Suppressor macrophage (primary cell): ENCODE measurements at places on chromosomes 1 and 21.
A peak's percentile ranks its signal among the peaks of the same experiment; 100 is the strongest.

GRCh38 chr1:192539297-192540092 lies 36.1 kb upstream of the RGS1 start:
- DNase-seq: no peak

GRCh38 chr1:230270559-230271281 lies 155.4 kb downstream of the PGBD5 start:
- DNase-seq: no peak

DNA sequence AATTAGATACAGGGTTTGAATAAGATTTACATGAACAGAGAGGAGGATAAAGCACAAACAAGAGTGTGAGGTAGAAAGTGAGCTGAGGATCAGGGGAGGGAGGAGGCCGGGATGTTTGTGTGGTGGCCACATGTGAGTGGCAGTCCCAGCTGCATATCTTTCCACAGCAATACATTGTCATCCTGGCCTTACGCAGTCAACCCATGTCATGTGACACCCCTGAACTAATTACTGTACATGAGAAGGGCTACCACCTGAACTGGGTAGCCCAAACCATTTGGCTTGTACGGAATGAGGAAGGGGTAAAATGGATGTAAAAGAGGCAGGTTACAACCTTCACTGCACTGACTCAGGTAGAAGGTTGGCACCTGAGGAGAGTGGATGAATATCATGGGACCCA lies 4.2 kb downstream of the SLAMF7 start:
- no peak for DNase-seq

DNA sequence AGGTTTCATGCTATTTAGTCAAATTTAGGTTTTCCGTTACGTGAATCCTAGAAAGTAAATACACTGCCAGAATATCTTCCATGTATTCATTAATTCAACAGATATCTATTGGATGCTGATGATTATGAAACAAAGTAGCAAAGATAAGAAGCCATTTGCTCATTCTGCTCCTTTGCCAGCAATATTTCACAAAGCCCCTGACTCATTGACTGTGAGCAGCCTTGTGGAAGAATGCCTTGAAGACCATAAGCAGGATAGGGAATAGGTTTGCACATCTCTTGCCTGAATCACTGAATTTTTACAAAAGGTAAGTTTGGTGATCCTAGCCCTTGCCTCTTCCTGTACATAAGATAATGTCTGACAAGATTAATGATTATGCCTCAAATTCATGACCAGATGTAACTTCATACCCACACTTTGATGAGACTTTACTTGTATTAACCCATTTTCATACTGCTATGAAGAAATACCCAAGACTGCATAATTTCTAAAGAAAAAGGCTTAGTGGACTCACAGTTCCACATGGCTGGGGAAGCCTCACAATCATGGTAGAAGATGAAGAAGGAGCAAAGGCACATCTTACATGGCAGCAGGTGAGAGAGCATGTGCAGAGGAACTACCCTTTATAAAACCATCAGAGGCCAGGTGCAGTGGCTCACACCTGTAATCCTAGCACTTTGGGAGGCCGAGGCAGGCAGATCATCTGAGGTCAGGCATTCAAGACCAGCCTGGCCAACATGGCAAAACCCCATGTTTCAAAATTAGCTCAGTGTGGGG lies 1.6 kb upstream of the PIGK start:
- no peak for DNase-seq

- no peak for DNase-seq
Measured at GRCh38 chr1:53599481-53599880, 139.5 kb downstream of the GLIS1 start.

DNA sequence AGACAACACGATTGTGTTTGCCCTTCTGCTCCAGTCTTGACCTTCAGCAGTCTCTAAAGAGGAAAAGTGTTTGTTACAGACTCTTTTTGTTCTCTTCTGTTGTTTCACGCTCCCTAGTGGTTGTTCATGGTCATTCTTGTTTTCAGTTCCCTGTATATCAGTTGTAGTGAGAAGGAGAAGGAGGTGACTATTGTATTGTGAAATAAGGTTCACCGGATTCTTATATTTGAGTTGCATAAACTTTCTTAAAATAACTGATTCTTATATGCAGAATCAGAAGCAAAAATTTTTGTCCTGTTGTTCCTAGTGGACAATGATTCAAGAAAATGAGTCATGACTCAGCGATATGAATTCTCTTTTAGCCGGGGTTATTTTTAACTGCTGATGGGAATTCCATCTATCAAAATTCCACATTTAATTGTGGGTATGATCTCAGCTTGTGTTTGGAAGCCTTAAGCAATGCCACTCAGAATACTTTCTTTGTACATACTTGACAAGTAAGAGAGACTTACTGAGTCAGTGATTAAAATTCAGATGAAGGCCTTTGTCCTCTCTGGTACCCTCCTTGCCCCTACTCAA lies 152.2 kb downstream of the CLEC20A start:
- peak; percentile 45 for DNase-seq

GRCh38 chr1:78377356-78377928 lies 113.3 kb upstream of the PTGFR start:
- DNase-seq: no peak

- no peak for DNase-seq
Measured at GRCh38 chr21:24897883-24898282, 709.4 kb downstream of the MRPL39 start.

- DNase-seq: no peak
Measured at GRCh38 chr1:150642296-150642695, 12.9 kb upstream of the ENSA start.

DNA sequence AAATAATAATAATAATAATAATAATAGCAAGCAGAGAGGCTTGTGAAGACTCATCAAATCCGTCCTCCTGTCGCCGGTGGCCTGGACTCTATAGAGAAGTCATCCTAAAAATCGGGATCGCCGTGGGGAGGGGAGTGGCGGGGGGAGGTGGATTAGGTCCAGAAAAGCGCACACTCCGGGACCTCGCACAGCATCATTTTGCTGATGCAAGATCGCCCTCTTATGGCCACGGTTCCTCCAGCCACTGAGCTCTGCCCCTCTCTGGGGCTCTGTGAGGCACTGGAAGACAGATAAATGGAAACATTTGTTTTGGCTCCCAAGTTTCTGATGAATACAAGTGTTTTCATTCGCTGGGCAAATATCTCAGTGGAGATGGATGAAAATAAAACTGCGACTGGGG lies 612.0 kb downstream of the MATN1 start:
- DNase-seq: peak; percentile 66

DNA sequence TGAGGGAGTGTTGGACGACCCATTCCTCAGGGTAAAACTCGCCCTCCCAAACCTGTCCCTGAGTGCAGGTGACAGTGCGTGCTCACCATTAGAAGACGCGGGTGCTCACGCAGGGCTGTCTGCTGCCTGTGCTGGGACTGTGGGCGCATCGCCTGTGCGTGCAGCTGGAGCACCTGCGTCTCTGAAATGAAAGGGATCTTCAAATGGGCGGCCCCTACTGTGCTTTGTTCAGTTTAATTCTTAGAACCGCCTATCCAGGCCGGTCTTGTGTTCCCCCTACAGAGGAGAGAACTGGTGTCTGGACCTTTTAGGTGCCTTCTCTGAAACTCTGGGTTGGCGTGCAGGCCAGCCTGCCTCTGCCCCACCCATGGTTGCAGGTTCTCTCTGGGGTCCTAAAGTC lies 125.8 kb downstream of the PCBP3 start:
- DNase-seq: no peak

GRCh38 chr1:158371188-158371953 lies 17.7 kb downstream of the CD1E start:
- no peak for DNase-seq

- no peak for DNase-seq
Measured at GRCh38 chr1:5810131-5810530, 182.1 kb downstream of the NPHP4 start.

DNA sequence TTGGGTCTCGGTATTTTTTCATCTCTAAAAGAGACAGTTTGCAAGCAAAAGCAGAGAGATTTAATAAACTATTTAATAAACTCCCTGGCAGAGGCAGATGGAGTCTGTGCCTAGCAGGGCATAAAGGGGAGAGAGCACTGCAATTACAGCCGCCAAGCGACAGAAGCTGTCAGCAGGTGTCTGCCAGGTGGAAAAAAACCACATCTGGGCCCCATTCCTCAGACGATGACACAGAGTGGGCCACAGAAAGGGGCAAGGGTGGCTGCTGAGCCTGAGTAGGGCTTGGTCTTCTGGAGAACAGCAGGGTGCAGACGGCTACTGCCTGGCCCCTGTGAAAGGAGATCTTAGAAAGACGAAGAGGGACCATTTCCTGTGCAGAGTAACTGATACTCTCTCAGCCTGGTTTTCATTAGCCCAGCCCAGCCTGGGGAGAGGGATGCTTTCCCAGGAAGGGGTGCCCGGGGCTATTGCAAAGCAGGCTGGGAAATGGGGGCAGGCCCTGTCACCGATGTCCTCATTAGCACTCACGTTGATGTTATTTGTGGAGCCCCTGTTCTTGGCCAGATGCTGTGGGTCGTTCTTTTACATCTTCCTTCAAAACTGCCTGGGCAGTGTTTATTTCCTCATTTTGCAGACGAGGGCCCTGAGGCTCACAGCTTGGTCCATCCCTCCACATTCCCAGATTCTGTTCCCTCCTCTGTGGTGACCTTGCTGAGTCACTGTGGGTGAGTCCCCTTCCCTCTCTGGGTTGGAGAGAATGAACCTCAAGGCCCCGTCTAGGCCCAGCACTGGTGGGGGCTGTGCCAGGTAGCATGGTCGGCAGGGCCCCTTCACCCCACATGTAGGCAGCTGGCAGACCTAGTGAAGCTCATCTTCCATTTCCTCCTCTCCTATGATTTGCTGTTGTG lies 472.7 kb downstream of the PTPRU start:
- peak; percentile 42 for DNase-seq

- DNase-seq: no peak
Measured at GRCh38 chr1:224632381-224632871, 16.3 kb downstream of the CNIH3 start.

- peak; percentile 86 for DNase-seq
Measured at GRCh38 chr1:150813028-150813707, 5.1 kb upstream of the CTSK start.

GRCh38 chr1:11651017-11651416 lies 3.2 kb downstream of the FBXO2 start:
- DNase-seq: no peak

DNA sequence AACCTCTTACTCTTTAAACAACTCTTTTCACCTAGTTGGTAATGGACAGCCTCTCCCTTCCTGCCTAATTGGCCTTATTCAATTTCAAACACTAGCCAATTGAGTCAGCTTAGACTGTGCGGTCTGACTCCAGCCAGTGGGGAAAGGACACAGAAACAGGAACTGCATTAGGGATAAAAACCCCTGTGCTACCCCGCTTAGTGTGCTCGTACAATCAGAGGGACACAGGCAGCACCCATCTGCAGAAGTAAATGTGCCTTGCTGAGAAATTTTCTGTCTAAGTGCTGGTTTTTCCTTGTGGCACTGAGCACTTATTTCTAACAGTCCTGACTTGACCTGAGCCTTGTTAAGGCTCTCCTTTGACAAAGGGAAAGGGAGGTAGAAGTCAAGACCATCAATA lies 6.0 kb upstream of the CD2 start:
- DNase-seq: no peak

DNA sequence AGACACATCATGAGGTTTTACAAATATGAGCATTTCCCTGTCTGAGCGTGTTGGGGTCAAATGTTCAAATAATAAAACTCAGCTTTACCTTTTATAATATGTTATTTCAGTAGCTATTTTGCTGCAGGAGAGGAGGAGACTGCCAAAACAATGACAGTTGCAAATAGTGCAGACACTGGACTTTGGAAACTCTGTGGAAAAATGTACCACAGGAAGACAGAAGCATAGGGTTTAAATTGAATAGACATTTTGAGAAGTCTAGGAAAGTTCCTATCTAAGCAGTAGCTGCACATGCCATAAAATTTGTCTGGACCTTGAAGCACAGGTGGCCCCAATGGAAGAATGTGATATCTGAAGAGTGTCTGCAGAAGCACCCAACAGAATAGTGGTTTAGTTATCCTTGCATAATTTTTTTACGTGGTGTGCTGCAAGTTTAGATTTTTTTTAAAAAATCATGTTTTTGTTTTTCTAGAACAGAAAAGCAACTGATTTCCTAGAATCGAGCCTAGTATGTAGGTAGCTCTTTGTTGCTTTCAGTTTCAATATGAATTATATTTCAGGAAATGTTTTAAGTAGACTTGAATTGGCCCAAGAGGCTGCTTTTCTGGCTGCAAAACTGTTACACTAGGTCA lies 14.0 kb upstream of the GBP5 start:
- no peak for DNase-seq

DNA sequence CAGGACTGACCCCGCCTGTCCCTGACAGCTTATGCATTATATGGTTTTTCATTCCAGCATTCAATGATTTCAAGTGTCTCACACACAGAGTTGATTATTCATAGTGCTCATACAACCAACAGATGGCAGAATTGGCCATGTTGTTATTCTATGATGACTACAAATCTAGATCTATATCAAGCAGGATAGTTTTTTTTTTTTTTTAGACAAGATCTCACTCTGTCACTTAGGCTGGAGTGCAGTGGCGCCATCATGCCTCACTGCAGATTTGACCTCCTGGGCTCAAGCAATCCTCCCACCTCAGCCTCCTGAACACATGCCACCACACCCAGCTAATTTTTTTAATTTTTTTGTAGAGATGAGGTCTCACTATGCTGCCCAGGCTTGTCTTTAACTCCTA lies 40.1 kb upstream of the LRRC8D start:
- peak; percentile 41 for DNase-seq

- DNase-seq: no peak
Measured at GRCh38 chr1:77044133-77044849, 174.9 kb downstream of the PIGK start.

GRCh38 chr1:43396059-43396458 lies 6.4 kb downstream of the SZT2 start:
- no peak for DNase-seq

- DNase-seq: no peak
Measured at GRCh38 chr1:195608883-195609282, 999.4 kb downstream of the KCNT2 start.

DNA sequence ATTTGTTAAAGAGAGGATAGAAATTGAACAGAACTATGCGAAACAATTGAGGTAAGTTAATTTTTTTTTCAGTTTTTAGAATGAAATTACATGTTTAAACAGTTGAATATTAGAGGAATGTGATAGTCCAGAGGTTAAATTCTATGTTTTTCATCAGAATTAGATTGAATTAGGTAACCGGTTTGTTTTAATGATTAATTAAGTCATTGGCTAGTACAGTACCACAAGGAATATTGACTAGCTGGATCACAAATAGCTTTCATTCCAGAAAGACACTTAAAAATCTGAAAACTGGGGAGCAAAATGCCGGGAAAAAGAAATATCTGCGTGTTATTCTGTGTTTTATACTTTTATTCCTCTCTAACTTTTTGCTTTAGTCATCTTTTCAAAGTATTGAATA lies 51.6 kb downstream of the FNBP1L start:
- no peak for DNase-seq
